Neural crest cell (in vitro differentiated cells): ENCODE measurements at places on chromosomes 11 and 22.

DNA sequence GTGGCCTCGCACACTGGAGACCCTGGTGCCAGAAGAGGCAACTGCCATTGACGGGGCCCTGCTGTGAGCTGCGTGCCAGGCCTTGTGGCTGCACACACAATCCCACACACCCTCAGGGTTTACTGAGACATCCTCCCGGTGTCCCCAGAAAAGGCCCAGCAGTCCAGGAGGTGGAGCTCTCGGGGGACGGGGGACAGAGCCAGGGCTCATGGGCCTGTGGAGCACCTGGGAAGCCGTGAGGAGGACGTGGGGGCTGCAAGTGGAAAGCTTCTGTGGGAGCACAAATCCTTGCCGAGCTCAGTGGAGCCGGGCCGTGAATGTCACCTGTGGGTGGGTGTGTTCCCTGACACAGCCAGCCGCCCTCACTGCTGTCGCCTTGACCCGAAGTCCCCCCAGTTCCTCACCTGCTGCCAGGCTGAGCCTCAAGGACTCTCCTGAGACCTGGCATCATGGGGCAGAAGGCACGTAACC is 609.7 kb downstream of the TBC1D22A start:
- no peak for DNase-seq

GRCh38 chr11:49851511-49851910 is 100.7 kb upstream of the OR4C13 start:
- no peak for DNase-seq

DNA sequence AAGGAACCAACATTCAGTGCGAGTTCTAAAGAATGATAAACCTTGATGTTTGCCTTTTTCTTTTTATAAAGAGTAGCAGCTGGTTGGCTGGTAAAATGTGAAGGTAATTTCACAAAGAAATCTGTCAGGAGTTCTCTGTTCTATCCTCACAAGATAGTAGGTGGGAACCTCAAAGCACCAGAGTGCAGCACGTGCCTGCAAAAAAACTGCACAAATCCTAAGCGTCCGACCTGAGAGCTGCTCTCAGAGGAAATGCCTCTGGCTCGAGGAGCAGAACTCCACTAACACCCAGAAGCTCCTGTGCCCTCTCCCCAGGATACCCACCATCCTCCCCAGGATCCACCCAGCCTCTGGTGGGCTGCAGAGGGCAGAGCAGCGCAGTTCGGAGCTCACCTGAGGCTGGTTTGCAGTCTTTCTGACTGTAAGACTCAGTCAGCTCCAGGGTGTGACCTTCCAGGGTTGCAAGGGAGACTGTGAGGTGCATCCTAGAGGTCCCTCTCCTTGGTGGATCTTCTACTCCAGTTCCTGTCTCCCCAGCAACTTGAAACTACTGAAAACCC is 23.5 kb downstream of the PRDM10 start:
- no peak for DNase-seq

DNA sequence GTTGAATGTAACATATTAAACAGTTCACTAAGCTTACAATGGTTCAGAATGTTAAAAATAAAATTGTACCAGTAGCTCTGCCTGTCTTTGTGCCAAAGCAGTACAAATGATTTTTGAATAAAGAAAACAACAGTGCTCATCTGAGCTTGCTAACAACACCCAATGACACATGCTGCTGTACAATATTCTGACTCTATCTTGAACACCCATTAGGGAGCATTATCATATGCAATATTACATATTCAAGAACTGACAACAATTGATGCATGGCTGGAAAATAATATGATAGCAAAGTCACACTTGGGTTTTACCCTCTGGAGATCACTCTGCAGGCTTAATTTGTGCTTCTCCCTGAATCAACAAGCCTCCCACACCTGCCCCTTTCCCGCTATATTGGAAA is 953.7 kb downstream of the OPCML start:
- no peak for DNase-seq

DNA sequence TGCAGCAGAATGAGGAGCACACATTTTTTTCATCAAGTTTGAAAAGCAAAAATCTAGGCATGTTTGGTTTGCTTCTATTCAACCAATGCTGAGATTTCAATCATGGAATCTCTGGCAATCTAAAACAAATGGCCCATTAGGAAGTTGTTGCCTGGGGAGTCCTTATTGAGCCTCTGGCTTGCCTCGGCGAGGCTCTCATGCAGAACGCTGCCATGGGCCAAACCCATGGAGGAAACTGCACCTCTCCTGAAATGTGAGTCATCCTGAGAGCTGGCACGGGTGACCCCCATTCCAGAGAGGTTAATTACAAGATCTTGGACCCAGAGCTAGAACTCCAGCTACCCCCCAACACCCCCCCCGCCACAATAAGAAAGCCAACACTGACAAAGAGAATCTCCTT is 80.7 kb downstream of the MN1 start:
- DNase-seq = no peak

DNA sequence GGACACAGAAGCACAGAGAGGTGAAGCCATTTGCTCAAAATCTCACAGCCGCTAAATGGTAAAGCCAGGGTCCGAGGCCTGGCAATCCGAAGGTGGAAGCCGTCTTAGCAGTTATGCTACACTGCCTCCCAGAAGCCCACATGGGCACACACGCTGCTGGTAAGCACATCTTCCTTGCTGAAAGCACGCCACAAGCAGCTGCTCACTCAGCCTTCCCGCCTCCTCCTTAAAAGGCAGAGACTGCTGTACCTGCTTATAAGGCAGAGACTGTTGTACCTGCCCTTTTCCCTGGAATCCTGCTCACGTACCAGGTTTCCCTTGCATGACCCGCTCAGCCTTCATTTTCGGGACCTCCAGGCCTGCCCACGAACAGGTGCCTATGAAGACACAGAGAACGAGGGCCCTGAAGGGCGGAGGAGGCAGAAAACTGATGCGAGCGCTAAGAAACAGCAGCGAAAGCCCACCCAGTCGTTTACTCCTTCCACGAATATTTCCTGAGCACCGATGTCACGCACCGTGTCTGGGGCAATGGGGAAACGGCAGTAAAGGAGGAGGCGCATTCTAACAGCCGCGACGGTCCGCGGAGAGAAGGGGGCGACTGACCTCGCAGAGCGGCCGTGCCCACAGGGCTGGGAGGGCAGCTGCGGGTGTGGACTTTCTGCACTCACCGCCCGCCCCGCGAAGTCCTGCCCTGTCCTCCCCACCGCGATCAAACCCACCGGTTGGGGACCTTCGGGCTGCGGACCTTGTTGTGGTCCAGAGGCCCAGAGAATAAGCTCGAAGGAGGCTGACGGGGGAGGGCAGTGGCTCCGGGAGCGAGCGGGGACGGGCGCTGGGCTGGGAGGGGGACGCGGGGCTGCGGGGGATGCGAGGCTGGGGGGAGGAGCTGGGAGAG is 13.0 kb downstream of the SPATA19 start:
- DNase-seq = no peak

GRCh38 chr11:44528103-44528502 is 37.4 kb upstream of the CD82 start:
- DNase-seq = no peak

DNA sequence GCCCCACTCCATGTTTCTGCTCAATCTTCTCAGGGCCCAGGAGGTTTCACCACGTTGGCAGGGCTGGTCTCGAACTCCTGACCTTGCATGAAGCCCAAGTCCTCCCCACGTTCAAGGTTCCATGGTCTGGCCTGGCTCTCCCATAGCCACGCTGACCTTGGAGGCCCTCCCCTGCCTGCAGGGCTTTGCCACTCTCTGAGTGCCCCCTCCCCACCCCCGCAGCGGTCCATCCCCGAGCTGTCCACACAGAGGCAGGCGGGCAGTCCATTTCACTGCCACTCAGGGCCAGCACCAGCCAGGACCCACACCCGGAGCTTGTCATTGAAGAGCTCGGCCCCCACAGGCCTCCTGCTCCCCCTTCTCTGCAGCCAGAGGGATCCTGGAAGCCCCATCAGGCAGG is 30.7 kb downstream of the ARHGAP8 start:
- DNase-seq = no peak

GRCh38 chr22:17201285-17201945 is 17.8 kb downstream of the ADA2 start:
- DNase-seq = no peak

DNA sequence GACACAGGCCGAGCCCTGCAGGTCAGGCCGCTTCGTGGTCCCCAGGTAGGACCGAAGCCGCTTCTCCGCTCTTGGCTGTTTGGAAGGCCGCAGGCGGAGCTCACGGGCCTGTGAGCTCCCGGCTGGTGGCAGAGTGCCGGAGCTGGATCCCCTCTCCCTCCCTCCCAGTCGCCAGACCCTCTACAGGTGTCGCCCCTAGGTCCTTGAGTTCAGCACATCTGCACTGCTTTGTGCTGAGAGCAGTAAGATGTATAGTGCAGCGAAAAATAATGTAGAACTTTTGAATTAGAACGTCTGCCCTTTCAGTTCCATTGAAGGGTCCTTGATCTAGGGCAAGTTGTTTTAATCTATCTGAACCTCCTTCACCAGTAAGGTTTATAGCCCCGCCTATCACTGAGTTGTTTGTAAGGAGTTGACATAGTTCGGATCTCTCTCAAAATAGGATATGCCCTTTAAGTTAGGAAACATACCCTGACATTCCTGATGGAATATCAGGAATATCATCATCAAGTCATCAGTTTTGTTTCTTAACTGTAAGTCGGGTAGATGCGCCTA is 419 bp downstream of the ANKRD49 start:
- no peak for DNase-seq

GRCh38 chr22:36659762-36660509 is 43.6 kb downstream of the CACNG2 start:
- DNase-seq = no peak

DNA sequence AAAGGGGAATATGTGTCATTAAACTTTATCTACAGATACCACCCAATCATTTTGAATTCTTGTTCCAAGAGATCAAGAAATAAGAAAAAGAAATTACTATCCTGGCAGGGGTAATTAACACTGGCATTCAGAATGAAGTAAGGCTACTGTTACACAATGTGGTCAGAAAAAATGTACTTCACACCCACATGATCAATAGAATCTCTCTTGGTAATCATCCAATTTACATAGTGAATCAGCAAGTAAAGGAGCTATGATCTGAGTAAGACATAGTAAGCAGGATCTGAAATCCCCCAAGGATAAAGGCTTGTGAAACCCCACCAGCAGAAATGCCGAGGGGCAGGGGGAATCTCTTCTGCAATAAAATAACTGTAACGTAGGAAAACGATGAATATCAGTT is 466.5 kb downstream of the FAM181B start:
- DNase-seq = no peak

DNA sequence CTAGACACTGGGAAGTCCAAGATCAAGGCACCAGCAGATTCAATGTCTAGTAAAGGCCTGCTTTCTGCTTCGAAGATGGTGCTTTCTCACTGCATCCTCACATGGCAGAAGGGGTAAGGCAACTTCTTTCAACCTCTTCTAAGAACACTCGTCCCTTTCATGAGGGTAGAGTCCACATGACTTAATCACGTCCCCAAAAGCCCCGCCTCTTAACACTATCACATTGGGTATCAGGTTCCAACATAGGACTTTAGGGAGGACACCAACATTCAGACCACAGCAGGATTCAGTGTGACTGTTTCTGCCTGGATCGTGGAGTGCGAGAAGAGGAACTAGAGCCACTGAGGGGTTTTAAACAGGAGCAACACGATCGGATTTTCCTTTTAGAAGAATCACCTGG is 3.7 kb upstream of the TIRAP start:
- no peak for DNase-seq

DNA sequence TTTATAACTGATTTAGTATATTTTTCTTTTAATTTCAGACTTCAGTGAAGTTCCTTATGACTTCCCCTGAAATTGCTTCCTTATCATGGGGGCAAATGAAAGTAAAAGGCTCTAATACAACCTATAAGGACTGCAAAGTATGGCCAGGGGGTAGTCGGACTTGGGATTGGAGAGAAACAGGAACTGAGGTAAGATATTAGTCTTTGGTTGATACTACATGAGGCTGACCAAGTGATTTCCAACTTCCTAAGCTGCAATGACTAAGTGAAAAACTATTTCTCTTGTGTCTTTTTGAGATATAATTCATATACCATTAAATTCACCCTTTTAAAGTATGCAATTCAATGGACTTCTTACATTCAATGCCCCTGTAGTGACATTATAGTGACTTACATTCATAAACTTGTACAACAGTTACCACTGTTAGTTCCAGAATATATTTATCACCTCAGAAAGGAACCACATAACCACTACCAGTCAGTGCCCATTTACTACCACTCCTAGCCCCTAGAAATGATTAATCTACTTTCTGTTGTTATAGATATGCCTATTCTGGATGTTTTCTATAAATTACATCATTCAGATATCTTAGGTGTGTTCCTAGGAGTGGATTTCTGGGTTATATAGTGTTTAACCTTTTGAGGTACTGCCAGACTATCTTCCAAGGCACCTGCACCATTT is 21.6 kb downstream of the AAMDC start:
- no peak for DNase-seq

GRCh38 chr22:29431986-29432385 is 6.4 kb upstream of the RFPL1 start:
- DNase-seq = no peak

- DNase-seq = no peak
Observed at GRCh38 chr22:31178859-31179258, 18.9 kb downstream of the RNF185 start.

DNA sequence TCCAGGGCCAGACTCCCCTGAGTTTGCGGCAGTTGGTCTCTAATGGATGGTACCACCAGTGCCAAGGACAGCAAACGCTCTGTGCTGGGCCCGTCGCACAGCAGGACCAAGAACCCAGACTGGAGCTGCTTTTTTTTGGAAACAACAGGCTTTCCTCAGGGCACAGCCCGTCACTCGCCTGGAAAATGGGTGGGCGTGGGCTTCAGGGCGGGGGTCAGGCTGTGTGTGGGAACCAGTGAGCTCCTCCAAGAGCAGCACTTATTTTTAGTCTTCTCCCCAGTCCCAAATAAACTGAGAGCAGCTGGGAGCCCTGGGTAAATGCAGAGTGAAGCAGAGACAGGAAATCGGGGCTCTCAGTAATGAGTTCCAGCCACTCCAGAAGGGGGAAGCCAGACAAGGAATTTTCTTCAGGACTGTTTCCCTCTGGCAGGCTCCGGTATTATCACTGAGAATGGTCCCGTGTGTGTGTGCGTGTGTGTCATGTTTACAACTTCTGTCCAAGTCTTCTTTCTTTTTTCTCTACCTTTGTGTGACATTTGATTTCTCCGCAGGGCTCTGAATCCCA is 63.0 kb downstream of the PPFIBP2 start:
- DNase-seq = no peak
